ENCODE measurements at places on chromosomes 6 and 20.

- no peak for DNase-seq
Measured at GRCh38 chr20:11891776-11892545, 25.7 kb upstream of the BTBD3 start.

DNA sequence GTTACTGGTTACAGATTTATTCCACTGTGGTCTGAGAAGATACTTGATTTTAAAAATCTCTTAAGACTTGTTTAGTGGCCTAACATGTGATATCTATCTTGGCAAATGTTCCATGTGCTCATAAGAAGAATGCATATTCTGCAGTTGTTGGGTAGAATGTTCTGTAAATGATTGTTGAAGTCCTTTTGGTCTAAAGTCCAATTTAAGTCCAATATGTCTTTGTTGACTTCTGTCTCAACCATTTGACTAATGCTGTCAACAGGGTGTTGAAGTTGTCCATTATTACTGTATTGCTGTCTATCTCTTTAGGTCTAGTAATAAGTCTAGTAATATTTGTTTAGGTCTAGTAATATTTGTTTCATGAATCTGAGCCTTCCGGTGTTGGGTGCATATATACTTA is 387.8 kb upstream of the RUNX2 start:
- no peak for DNase-seq

DNA sequence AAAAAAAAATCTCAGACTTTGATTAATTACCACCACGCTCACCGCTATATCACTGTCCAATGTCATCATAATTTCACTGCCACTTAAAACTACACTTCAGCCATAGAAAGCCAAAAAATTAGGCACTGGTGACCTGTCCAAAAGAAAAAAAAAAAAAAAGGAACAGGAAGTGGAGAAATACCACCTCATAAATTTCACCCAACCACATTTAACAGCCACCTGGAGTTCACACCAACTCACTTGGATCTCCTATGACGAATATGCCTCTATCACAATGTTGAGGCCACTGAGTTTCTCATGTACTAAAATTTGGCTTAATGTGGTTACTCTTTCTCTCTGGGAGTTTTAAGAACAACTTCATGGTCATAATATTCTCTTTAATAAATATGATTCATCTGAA is 237.5 kb upstream of the RSPO3 start:
- DNase-seq = no peak

DNA sequence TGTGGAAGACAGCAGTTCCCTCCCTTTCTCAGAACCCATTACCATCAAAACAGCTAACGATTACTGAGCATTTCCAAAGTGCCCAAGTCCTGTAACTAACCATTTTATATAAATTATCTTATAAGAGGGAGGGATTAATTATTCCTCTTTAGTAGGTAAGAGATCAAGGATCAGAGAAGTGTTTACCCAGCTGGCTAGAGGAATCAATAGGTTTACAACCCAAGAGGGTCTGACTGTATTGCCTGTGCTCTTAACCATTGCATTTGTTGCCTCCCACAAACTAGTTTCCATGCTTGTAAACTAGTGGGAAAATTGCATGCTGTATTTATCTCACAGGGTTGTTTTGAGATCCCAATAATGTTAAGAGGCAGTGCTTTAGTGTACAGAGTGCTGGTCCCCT is 3.7 kb upstream of the DBNDD2 start:
- DNase-seq = no peak

DNA sequence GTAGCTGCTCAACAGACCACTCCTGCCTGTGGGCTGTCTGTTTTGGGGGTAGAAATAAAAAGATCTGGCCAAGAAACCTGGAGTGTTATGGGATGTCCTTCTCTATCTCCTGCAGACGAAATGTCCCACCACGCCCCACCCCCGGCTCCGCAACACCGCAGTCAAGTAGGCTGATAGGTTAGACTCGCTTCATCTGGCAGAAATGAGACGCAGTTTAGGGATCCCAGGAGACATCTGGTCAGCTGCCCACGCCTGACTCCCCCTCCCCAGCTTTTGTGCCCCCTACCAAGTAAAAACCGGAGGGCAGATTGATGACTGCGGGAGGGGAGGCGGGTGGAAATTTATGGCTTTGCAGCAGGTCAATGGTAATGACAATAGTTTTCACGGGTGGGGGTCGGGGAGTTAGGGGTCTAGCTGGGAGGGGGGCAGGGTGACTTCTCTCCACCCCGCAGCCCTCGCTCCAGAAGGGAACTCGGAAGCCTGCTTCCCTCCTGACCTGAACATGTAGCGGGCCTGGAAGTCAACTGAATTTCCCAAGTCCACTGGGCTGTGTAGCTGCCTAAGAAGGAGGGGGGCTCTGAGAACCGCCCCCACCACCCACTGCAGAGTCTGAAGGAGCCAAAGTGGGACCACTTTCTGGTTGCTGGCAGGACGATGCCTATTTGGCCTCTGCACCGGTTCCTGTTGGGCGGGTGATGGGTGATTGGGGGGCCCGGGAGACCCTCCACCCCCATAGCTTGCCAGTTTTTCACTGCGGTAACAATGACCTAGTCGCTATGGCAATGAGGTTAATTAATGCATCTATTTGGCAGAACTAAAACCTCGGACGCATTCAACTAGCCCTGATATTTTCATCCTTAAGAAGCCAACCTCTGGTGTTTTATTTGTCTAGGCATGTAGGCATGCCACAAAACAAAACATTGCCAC is 25.7 kb downstream of the PMEPA1 start:
- no peak for DNase-seq

All from skeletal muscle cell (primary cell).